Ammon's horn (tissue), 1 donor: ENCODE measurements at places on chromosomes 3 and 15.

DNA sequence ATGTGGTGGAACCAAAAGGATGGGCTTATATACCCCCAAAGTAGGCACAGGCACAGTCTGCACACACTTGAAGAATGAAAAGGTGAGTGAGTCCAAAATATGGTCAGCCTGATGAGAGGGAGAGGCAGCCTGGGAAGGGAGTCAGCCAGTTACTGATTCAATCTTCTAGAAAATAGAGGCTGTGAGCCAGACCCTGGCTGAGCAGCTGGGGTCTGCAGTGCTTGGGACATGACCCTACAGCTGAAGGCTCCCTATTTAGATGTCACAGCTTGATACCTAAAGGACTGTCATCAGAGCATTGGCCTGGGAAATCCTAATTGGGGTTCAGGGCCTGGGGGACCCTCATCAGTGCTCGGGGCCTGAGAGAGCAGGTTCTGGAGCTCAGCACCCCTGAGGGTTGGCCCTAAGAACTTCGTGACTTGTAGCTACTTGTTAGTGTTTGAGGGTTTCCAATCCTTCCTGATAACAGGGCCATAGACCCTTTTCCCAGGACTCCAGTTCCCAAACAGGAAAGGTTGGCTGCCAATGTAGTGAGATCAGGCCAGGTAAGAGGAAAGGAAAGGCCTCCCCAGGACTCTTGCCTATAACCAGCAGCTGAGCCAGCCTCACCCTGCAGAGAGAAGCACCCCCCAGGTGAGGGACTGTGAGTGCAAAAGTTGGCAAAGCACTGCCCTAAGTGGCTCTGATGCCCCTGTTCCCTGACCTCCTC, 54.7 kb upstream of the SLCO2A1 start:
- no peak for DNase-seq

GRCh38 chr15:64742385-64742784, 33.0 kb downstream of the RBPMS2 start:
- no peak for DNase-seq

DNA sequence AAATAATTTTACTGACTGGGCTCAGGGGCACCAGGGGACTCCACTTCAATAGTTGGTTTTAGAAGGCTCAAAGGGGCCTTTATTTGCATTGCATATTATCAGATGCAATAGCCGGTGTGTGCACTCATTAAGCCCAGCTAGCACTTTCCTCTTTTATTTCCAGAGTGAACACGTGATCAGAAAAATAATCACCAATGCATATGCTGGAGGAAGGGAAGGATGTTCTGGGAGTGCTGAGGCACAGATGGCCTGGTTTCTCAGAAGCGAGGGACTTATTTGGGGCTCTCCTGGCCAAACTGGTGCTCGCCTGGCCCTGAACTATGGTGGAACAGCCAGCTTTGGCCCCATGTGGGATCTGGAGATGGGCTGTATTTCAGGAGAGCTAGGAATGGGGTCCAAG, 60.4 kb upstream of the SEC13 start:
- peak; percentile 17 for DNase-seq

- DNase-seq = no peak
Observed at GRCh38 chr3:126107203-126107939, 23.4 kb upstream of the SLC41A3 start.

- DNase-seq = no peak
Observed at GRCh38 chr3:190695994-190696393, 166.5 kb downstream of the GMNC start.

DNA sequence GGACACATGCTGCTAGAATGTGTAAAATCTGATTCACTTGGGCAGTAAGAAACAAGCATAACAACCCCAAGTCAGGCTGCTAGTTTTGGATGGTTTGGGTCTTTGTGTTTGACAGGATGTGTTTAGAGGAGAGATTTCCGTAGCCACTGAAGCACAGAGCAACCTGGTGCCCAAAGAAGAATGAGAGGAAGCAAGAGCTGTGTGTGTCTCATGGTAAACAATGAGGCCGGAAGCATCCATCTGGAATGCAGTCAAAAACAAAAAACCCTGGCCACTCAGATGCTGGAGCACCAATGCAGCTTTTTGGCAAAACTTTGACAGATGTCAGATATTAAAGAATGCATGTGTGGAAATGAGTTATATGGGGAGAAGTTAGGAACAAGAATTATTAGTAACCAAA, 39.4 kb upstream of the SNRK start:
- no peak for DNase-seq
